Daoy (cell line): ENCODE measurements at places on chromosomes 5 and 9. TPM values are rescaled to one million over a fixed set of nuclear protein-coding genes. Genes with fewer than 3 reads are reported as not detected.

Gene NOTCH1
- 4.4 and 8.7 TPM in 2 replicates for total RNA-seq

DNA sequence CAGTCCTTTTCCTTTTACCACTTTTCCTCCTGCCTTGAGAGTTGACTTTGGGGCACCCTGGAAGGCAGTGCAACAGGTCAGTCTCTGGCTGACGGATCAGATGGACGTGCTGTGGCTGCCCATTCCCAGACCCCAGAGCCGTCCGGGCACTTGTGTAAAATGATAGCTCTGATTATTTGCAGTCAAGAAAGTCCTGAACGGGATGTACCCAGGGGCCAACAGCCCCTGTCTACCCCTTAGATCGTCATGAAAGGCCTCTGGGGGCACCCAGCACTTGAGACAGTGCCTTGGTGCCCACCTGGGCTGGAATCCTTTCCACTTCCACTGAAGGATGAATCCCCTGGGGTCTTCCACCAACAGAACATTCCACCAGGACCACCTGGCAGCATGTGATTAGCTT, 17.7 kb upstream of the ANGPTL2 start:
- DNase-seq, result no peak

Gene SLC34A1
- total RNA-seq, result not detected in 2 replicates

Gene FOXD4
- 0.91 TPM in 1 of 2 replicates, not detected in the other for total RNA-seq

DNA sequence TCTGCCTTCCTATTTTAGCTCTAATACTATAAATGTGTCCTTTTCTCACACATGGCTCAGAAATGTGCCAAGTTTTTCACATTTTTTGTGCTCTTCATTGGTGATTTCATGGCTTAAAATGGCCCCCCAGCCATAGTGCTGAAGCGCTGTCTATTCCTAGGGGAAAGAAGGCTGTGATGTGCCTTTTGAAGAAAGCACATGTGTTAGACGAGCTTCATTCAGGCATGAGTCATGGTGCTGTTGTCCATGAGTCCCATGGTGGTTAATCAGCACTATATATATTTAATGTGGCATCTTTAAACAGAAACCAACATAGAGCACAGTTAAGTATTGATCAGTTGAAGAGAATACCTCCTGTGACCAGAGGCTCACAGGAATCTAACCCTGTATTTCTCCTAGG, 55.8 kb downstream of the PDE8B start:
- peak; percentile 21 for DNase-seq

- DNase-seq, result no peak
Observed at GRCh38 chr9:89945133-89945532, 340.3 kb downstream of the GADD45G start.

DNA sequence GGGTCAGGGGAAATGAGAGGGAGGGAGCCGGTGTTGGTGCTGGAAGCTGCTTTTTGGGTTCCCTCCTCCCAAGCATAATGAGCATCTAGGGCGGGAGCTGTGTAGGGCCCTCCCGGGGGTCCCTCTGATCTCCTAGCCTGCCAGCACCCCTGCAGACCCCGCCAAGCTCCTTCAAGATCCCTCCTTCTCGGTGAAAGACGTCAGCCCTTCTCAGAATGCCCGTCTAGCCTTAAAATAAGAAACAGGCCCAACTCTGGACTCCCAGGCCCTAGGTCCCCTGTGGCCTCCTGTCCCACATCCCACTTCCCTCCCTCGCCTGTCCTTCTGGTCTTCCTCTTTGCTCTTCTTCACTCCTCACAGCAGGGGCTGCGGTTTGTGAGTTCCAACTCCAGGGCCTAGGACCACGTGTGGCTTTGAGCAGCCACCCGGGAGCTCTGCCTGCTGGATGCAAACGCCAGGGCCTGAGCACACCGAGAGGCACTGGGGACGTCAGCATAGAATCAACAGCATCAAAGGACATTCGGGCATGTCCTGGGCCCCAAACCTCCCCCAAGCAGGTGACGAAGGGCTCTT, 8.8 kb upstream of the SCGB3A1 start:
- no peak for DNase-seq

DNA sequence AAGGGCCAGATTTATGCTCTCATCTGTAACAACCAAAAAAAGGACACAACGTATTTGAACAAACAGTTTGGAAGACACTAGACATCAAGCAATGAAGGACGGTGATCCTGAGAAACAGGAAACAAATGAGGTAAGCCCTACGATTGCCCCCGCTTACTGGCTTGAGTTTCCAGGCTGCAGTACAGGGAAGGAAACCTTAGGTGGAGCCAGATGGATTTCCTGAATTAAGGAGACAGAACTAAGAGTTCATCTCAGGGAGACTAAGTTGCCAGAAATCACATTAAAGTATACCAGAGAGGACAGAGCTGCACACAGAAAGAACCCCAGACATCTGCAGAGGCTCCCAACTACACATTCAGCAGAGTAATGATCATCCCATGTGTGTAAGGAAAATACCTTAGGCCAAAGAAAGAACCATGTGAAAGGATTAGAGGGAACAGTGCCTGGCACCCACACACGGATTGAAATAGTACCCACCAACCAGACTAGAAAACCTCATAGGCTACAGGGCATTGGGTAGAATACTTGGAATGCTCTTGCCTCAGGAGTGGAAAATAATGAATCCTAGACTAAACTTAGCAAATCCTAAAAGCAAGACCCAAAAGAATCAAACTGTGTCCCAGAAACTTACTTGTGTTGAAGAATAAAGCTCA, 99.3 kb upstream of the NIPBL start:
- DNase-seq, result peak; percentile 10

DNA sequence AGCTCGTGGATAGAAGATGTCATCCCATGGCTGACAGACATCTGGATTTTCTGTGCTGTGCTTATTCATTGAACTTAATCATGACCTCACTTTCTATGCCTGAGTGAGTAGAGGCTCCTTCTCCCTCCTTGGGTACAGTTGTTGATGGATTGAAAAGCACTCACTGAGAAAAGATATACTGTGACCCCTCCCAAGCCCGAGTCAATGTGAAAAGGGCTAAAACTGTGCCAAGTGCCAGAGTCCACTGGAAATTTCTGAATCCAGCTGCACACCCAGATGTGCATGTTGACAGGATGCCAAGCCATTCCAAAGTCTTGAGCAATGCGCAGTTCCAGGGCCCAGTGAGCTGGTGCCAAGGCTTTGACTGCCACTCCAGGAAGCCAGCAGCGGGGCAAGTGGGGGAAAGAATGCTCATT, 473.0 kb downstream of the NTRK2 start:
- peak; percentile 17 for DNase-seq

GRCh38 chr9:27483576-27483975, 40.5 kb upstream of the IFNK start:
- no peak for DNase-seq

Gene RAB3C
- total RNA-seq, result 0.91 and 5.1 TPM in 2 replicates

GRCh38 chr5:90612919-90613318, 54.3 kb downstream of the ADGRV1 start:
- no peak for DNase-seq

DNA sequence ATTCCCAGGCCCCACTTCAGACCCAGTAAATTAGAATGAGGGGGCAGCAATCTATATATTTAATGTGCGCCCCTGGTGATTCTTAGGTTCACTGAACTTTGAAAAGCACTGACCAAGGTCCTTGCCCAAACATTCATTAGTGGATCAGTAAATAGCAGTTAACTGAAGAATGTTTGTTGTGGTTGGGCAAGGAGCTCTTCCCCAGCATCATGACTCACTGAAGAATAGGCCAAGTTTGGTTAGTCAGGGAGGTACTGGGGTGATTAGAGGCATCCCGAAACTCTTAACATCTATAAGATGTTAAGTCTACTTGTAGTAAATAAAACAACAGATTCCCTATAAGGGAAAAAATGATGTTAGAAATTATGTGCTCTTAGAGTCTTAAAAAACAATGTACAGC, 833 bp upstream of the MROH2B start:
- DNase-seq, result no peak

DNA sequence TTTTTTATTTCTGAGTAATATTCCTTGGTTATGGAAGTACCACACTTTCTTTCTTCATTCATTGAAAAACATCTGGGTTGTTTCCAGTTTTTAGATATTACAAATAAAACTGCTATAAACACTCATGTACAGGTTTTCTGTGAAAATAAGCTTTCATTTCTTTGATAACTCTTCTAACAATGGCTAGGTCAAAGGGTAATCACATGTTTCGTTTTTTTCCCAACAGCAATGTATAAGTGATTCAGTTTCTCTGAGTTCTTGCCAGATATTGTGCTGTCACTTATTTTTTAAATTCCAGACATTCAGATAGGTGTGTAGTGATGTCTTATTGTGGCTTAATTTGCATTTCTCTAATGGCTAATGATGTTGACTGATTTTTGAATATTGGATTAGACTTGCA, 16.7 kb upstream of the TNPO1 start:
- no peak for DNase-seq

Gene FGF1
- total RNA-seq, result 0.33 and 0.63 TPM in 2 replicates

DNA sequence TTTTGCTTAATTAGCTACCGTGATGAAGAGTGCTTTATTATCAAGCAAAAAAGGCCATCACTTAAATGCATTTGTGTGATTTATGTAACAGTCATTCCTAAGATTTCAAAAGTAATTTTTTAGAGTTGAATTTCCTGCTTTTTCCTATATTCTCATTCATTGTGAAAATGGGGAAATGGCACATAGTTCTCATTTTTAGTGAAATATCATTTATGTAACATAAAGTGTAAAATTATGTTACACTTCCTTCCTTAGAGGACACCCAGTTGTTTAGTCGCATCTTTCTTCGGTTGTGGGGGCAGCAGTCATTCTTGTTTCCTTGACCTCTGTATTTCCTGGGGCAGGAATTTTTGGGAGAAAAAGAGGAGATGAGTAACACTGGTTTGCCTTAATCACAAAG, 142.8 kb downstream of the MAST4 start:
- DNase-seq, result no peak

DNA sequence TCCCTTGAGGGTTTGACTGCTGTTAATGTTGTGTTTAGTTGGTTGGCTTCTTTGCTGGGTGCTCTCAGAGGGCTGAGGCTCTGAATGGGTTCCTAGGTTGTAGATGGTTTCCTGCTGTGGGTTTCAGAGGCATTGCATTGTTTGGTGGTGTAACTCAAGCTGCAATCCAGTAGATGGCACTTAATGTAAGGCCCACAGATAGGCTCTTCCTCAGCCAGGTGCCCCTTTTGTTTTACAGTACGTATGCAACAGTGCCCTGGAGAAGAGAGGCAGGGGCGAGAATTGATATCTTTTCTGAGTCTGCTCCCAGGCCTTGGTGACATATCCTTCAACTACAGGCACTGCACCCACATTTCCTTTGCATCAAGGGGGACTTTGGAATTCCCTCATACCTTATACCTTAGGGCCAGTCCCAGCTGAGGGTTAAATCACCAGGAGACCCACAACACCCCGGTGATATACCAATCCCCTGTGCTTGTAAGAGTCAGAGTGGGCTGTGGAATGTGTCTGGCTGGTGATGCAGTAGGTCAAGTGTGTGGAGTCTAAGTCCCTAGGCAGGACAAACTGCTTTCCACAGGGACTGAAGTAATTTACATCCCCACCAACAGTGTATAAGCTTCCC, 7.0 kb upstream of the UGT3A2 start:
- no peak for DNase-seq

DNA sequence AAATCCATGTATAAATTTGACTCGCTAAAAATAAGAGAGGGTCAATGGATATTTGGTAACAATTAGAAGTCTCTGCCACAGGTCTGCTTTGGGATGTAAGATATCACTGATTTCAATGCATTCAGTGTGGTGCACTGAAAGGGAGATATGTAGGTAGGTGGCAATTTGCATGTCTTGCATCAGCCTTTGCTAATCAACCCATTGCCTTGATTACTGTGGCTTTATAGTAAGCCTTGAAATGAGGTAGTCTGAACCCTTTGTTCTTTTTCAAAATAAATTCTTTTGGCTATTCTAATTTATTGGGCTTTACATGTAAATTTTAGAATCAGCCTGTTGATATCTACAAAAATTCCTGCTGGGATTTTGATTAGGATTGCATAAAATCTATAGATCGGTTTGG, 15.8 kb upstream of the TBCA start:
- DNase-seq, result no peak

DNA sequence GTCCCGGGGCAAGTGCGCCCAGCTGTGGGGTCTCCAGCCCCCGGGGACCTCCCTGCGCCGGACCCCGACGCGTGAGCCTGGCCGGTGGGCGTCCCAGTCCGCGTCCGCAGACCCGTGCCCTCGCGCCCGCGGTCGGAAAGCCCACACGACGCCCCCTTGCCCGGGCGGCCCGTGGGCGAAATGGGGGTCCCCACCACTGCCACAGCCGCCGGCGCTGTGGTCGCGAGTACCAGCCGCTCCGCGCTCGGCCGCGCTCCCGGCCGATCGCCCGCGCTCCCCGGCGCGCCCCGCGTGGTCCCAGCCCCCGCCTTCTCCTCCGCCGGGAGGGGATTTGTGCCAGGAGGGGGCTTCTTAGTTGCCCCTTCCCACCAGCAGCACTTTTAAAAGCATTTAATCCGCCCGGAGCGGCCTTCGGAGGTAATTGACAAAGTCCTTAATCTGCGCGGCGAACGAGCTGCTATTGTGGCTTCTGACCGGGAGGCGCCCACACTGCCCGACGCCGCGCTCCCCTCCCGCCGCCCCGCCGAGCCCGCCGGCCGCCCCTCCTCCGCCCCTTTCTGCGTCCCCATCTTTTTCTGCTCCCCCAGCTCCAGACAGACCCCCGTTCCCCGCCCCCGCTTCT, 469 bp upstream of the FIBCD1 start:
- no peak for DNase-seq

DNA sequence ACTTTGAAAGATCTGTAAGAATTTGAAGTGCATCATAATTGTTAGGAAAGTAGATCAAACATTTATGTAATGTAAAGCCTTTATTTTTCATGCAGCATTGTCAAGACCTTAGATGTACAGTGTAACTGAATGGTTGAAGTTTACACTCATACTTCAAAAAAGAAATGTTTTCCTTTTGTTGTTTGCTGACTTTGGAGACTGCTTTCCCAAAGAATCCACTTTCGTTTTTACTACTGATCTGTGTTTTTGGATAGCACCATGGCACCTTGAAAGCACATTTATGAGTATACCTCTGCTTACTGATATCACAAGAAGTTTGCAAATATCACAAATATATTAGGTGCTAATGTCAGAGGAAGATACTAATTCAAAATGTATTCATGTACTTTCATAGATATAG, 50.0 kb downstream of the PIP5K1B start:
- no peak for DNase-seq
